ENCODE measurements at places on chromosomes 7 and 10.

DNA sequence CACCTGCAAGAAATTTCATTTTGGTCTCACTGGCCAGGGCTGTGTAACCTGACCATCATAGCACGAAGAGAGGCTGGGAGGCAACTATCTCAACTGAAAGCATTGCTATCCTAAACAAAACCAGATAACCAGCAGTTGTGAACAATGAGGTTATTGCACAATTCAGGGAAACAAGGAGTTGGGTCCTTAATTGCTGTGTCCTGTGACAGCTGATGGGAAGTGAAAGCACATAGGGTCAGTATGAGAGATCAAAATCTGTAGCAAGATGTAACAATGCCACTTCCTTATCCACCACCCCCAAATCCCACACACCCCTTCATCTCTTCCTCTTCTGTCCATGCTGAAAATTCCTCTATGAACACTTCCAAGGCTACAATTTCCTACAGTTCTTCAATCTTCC, 80.2 kb downstream of the HTR7 start:
- no peak for DNase-seq

- no peak for DNase-seq
Measured at GRCh38 chr10:17153321-17153720, 23.7 kb upstream of the CUBN start.

DNA sequence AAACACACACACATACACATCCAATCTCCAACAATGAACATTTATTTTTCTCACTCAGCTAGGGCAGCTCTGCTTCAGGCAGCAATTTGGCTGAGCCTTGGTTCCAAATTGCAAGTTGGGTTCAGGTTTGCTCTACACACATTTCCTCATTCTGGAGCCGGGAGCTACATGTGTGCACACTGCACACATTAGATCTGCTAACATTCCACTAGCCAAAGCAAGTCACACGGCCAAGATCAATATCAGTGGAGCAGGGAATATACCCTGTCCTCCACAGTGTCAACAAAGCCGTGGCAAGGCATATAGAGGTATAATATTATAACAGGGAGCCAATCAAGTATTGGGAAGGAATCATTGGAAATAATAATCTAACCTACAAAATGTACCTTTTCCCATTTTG, 57.5 kb upstream of the PPP1R3C start:
- no peak for DNase-seq

- no peak for DNase-seq
Measured at GRCh38 chr10:122494833-122495232, 33.5 kb downstream of the HTRA1 start.

- DNase-seq, result no peak
Measured at GRCh38 chr7:95843286-95843685, 70.9 kb downstream of the DYNC1I1 start.

DNA sequence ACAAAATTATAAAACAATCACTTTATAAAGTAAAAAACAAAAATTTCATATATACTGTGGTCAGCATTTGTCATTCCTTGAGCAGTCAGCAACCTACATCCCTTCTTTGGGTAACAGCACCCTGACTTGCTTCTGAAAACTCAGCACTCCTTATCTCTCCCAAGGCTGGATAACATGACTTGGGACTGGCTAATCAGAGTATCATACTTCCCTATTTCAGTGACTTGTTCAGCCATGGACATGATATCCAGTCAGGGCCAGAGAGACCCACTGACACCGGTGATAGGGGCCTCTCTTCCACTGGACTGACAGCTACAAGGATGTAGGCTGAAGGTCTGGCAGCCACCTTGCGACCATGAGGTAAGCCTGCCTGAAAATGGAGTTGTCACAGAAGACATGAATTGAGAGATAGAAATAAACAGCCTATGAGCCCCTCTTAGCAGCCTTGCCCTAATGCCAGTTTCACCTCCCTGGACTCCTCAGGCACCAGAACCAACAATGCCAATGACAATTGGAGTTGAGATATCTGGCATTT, 84.4 kb upstream of the NEBL start:
- DNase-seq, result no peak

DNA sequence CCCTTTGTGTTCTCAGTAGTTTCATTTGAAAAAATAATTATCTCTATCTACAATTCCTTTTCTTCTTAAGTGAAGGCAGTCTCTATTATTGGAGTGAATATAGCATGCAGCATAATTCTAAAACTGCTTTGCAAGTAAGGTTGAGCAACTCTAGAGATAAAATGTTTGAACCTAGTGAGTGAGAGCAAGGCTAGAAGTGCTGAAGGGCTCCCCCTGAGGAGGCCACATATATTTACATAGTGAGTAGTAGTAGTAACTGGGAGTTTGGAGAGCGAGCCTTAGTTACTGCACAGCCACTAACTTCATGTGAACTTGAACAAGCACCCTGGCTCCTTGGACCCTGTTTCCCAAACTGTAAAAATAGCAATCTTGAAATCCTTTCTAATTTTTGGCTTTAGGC, 141.5 kb upstream of the DKK1 start:
- DNase-seq, result peak; percentile 4

GRCh38 chr10:88253-88652, 39.2 kb upstream of the TUBB8 start:
- DNase-seq, result no peak

GRCh38 chr10:115141254-115141653, 48.1 kb downstream of the ATRNL1 start:
- no peak for DNase-seq

GRCh38 chr7:119967221-119967620, 305.8 kb upstream of the KCND2 start:
- DNase-seq, result peak; percentile 27

- no peak for DNase-seq
Measured at GRCh38 chr7:121101621-121102020, 113.1 kb downstream of the CPED1 start.

DNA sequence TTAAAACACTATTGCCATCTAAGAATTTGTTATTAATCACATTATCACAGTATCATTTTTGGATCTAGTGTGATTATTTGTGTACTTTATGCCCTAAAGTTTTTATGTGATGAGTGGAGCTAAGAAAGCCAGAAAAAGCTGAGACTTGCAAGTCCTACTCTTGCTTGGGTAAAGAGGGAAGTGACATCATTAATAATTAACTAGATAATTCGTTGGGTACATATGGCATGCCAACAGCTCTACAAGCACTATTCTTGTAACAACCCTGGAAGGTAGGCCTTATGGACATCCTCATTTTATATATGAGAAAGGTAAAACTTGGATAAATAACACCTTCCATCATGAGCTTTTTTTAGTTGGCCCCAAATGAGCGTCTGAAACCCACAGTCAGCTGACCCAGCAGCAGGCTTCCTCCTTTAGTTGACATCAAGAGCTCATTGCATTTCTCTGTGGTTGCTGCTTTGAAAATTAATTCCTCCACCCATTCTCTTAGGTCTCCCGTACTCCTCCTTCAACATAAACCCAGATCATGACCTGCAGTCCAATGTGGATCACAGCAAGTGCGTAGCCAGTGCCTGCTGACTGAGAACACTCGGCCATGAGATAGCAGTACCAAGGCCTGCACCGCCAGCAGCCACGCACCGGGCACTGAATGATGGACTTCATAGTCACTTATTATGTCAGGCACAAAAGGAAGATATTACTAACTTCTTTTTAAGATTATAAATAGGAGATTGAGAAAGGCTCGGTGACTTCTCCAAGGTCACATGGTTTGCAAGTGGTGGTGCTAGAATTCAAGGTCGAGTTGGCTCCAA, 292.0 kb upstream of the AOAH start:
- no peak for DNase-seq

DNA sequence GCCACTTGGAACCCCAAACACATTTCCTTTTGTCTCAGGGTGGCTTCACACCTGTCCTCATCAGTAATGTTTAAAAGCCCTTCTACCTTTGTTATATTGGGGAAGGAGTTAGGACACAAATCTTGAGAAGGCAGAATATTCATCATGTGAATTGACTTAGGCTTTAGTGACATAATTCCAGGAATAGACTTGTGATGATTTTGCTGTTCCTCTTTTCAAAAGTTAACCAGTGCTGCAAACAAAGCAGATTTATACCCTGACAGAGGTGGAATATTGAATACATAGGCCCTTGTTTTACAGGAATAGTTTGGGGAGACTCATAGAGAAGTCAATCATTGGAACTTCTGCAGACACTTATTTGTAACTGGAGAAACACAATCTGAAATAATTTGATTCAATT, 27.0 kb downstream of the ZNF786 start:
- no peak for DNase-seq

DNA sequence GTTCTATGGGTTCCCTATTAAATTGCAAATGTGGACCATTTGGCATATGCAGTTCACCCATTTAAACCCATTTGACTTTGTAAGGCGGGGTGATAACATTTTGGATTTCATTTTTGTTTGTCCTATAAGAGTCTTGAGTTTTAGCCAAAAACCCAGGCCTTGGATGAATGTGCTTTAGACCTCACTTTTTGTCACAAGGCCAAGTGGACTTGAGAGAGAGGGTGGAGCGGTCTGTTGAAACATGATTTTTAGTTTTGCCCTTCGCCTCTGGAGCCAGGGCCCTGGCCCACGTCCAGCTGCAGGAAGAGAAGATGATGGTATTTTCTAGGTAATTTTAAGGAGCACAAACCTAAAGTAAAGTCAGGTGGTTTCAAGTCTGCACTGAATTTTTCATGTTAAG, 260.1 kb downstream of the SLC25A13 start:
- DNase-seq, result no peak

GRCh38 chr7:37096341-37096740, 352.3 kb downstream of the ELMO1 start:
- DNase-seq, result no peak

GRCh38 chr7:27875061-27875460, 135.1 kb downstream of the TAX1BP1 start:
- DNase-seq, result no peak

DNA sequence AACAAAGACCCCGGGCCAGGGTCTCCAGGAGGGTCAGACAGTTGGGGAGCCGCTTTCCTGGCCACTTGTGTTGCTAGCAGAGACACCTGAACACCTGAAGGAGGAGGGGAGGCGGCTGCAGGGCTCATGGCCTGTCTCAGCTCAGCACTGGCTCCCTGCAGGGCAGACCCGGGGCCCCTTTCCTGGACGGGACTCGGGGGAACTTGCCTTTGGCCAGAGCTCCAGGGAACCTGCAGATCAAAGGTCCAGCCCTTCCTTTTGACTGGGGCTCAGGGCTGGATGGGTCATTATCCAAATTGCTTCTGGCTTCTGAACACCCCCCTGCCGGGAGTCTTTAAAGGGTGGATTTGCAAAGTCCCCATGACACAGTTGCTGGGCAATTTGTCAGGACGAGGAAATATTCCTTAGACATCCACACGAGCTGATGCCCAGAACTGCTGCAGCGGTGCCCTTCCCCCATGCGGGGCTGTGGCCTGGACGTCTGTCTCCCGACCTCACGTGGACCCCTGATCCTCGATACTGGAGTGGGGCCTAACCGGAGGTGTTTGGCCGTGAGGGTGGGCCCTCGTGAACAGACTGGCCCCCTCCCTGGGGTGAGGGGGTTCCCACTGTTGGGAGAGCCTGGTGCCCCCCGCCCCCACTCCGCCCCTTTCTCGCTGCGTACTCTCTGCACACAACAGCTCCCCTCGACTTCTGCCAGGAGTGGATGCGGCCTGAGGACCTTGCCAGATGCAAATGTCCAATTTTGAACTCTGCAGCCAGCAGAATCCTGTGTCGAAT, 194.3 kb downstream of the ELFN1 start:
- DNase-seq, result no peak

GRCh38 chr7:151059367-151060112, at the start of gene SLC4A2:
Gene SLC4A2 (plus strand): TSS chr7:151059589. CDS start chr7:151061988, 2,399 bp downstream.
- DNase-seq, result peak; percentile 83

DNA sequence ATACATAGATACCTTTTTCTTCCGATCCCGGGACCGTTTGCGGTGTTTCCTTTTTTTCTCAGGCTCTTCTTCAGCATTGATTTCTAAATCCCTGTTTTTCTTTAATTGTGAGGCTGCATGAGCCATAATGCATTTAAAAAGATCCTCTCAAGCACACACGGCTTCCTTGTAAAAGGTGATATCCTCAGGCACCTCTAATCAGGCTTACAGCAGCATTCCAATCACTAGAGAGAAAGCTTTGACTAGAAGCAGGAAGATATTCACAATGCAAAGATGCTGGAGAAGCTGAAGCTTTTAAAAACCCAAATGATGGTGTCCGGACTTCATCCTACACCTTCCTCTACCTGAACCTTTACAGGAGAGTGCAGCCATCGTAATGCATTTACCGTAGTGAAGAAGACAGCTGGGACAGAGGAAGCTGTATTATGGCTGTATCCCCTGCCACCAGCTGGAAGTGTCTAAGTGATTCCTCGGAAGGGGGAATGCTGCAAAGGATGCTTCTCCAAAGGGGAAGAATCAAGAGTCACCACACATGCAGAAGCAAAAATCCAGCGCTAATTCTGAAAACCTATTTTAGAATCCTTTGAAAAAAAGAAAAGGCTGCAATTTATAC, at the start of gene ANK3:
ANK3 (minus strand) TSS at position 463 of the 613 bp plus-strand sequence; CDS start at position 126, 337 bp downstream.
- DNase-seq, result peak; percentile 67

- no peak for DNase-seq
Measured at GRCh38 chr10:33109788-33110469, 151.9 kb upstream of the ITGB1 start.

DNA sequence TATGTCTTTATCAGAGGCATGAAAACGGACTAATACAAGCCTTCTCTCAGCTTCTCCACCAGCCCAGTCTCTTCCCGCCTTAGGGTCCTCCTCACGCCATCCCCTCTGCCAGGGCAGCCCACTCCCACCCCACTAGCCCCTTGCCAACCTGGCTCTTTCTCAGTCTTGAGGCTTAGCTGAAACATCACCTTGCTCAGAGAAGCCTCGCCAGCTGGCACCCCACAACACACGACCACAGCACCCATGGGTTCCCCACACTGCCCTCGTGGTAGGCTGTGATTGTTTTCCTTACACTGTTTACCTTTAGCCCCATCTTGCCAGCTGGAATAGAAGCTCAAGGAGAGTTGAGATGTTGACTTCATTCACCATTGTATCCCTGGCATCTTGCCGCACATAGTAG, 44.4 kb downstream of the GPAM start:
- DNase-seq, result no peak

DNA sequence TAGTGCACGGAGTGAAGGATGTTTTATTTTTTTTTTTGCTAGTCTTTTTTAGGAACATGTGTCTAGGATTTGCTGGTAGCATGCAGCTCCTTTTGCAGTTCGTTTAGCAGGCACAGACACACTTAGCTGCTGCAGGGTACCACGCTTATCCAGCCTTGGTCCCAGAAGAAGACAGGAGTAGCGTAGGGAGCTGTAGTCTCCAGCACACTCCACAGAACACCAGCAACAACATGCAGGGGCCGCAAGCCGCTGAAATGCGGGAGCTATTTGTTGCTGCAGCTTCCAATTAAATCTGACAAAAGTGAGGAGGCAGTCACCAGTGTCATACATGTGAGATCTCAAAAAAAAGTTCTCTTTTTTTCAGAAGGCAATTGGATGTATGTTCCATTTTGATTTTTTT, 486.2 kb upstream of the KLF6 start:
- no peak for DNase-seq

DNA sequence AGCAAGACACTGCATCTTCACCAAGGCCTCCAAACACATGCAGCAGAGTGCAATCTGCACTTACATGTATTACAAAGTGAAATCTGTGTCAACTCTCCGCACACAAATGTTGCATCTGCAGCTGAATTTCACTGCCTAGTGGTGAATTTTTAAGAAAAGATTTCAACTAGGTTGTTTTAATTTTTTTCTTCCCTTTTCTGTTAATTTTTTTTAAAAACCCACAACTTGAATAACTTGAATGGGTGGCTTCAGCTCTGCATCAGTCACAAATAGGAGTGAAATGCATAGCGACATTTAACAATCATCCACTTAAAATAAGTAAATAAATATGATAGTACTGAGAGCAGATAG, 5.9 kb downstream of the HOXA13 start:
- DNase-seq, result no peak

GRCh38 chr7:27434756-27435400, 192.3 kb downstream of the EVX1 start:
- peak; percentile 52 for DNase-seq
